ENCODE measurements at places on chromosomes 16 and 17. TPM values are rescaled to one million over a fixed set of nuclear protein-coding genes. Genes with fewer than 3 reads are reported as not detected.

The KRT9 gene
- not detected for polyA plus RNA-seq

The TMEM204 gene
- polyA plus RNA-seq: 8.8 TPM

The MEOX1 gene
- 4.3 TPM for polyA plus RNA-seq

The TCAP gene
- 1.1 TPM for polyA plus RNA-seq

The KRT27 gene
- polyA plus RNA-seq: not detected

The NOL3 gene
- 84.5 TPM for polyA plus RNA-seq

The RGS11 gene
- 42.9 TPM for polyA plus RNA-seq

The AOC3 gene
- polyA plus RNA-seq: 11.3 TPM

The ALOX15 gene
- polyA plus RNA-seq: 1.1 TPM

The KLHL10 gene
- polyA plus RNA-seq: not detected

The OR2C1 gene
- 0.05 TPM for polyA plus RNA-seq

The AXIN1 gene
- 12.3 TPM for polyA plus RNA-seq

The CLEC19A gene
- not detected for polyA plus RNA-seq

The PRR15L gene
- polyA plus RNA-seq: 59.9 TPM

The ANKS3 gene
- polyA plus RNA-seq: 56.8 TPM

The MFAP4 gene
- 13.0 TPM for polyA plus RNA-seq

The CDRT4 gene
- polyA plus RNA-seq: 31.6 TPM

The SRL gene
- polyA plus RNA-seq: 0.40 TPM

The VMO1 gene
- polyA plus RNA-seq: 1.6 TPM

The NKD1 gene
- 0.45 TPM for polyA plus RNA-seq

The MIS12 gene
- 12.0 TPM for polyA plus RNA-seq

The SLC13A2 gene
- 0.09 TPM for polyA plus RNA-seq

The MYO15A gene
- 1.3 TPM for polyA plus RNA-seq

The RAD51C gene
- 12.8 TPM for polyA plus RNA-seq

The CA5A gene
- under 0.01 TPM for polyA plus RNA-seq

The SMIM22 gene
- polyA plus RNA-seq: 367 TPM

The TPPP3 gene
- 30.1 TPM for polyA plus RNA-seq

The PTX4 gene
- polyA plus RNA-seq: not detected

The HOXB3 gene
- polyA plus RNA-seq: 3.3 TPM

The TP53TG3B gene
- polyA plus RNA-seq: 0.19 TPM

The IRX6 gene
- 0.04 TPM for polyA plus RNA-seq

The C1QL1 gene
- 17.0 TPM for polyA plus RNA-seq

The MMP15 gene
- polyA plus RNA-seq: 22.3 TPM

The CCNF gene
- 0.77 TPM for polyA plus RNA-seq

The STX1B gene
- 0.82 TPM for polyA plus RNA-seq

The HOXB6 gene
- polyA plus RNA-seq: 1.8 TPM

The NPIPB12 gene
- polyA plus RNA-seq: 207 TPM

The MT1A gene
- 15.0 TPM for polyA plus RNA-seq

The CLEC10A gene
- 1.3 TPM for polyA plus RNA-seq

The PERCC1 gene
- polyA plus RNA-seq: not detected

The KIF1C gene
- 41.6 TPM for polyA plus RNA-seq

The HOXB13 gene
- polyA plus RNA-seq: not detected

Data from pancreas (tissue), 10 donors.